Stimulated activated CD4-positive, alpha-beta T cell treated with anti-CD3 and anti-CD28 coated beads, Interleukin-15, amount 100 ng/mL, for 1 hour (primary cell): ENCODE measurements at places on chromosomes 1 and 21.
A peak's percentile ranks its signal among the peaks of the same experiment; 100 is the strongest.

DNA sequence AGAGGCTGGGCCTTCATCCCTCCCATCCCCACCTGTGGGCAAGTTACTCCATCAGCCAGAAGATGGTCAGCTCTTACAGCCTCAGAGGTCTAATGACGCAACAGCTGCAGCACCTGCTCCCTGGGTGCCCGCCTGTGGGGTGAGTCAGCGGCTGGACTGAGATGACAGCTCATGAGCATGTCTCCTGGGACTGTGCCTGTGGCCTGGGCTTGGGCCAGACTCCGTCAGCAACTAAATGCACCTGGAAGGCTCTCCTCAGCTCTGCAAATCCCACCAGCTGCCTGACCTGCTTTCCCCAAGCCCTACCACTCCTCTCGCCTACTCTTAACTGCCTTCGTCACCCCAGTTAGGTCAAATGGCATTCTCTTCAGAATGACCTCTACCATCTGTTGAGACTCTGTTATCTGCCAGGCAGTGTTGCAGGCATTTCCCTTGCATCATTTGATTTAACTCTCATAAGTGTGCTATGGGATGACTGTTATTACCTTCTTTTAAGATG lies 47.7 kb downstream of the ETS2 start:
- no peak for DNase-seq

GRCh38 chr1:160540859-160541233 lies 17.8 kb upstream of the SLAMF6 start:
- no peak for DNase-seq

GRCh38 chr1:65832296-65832695 lies 39.6 kb downstream of the PDE4B start:
- DNase-seq = no peak

DNA sequence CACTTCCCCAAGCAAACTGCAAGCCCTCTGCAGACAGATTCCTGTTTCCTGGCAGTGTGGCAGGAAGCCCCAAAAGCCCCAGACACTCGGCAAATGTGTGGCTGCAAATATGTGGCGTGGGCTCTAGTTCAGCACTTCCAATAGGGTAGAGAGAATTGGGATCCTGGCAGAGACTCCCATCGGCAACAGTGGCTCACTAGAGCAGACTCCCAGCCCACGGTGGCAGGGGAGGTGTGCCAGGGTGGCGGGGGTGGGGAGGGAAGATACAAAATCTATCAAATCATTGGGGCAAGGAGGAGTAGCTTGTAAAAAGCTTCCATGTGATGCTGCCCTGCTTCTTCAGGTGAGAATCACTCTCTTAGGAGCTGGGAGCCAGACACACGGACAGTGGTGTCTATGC lies 25.9 kb downstream of the COL16A1 start:
- no peak for DNase-seq

- DNase-seq = no peak
These were observed 93.1 kb downstream of the DMRTB1 start for GRCh38 chr1:53552146-53552861.

DNA sequence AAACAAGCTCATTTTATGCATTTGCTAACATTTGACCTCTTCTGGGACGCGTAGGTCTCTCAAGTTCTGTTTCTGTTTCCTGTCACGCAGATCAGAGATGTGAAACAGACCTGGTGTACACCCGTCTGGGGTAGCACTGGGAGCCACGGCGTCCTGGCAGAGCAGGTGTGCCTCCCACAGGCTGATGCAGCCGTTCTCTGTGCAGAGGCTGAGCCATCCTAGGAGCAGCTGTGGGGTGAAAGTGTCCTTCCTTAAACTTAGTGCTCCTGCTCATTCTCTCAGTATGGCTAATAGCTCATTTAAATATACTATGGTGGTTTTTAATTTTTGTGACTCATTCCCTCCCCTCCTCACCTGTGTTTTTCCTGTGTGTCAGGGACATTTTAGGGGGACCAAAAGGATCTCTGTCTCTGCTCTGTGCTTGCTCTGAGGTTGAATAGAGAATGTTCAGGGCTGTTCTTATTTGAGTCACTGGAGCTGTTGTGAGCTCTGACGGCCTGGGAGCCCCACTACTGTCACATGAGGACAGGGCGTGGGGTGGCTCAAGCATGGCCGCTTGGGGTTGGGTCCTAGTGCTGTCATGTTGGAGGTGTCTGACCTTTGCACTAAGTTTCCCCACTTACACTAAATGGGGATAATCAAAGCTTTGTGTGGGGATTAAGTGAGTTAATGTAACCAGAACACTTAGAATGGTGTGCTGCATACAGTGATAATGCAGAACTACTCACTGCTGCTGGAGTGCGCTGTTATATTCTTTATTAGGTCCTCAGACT lies 43.0 kb downstream of the GALNT2 start:
- DNase-seq = peak; percentile 67

DNA sequence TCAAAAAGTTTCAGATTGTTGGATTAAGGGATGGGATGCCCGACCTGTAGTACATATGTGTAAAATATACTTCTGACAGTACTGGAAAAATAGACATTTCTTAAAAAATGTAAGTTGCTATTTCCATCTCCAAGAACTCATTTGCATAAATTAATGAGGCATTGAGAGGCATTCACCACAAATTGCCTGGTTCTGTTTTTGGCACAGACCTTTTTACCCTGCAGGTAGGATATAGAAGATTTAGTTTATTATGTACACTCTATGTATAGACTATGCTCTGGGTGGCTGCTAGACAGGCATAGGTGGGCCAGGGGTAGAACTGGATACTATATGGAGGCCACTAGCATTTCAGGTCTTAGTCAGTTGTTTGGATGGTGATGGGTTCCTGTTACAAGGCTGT lies 8.0 kb downstream of the CCDC17 start:
- no peak for DNase-seq

GRCh38 chr1:97581614-97582051 lies 339.2 kb downstream of the DPYD start:
- no peak for DNase-seq

DNA sequence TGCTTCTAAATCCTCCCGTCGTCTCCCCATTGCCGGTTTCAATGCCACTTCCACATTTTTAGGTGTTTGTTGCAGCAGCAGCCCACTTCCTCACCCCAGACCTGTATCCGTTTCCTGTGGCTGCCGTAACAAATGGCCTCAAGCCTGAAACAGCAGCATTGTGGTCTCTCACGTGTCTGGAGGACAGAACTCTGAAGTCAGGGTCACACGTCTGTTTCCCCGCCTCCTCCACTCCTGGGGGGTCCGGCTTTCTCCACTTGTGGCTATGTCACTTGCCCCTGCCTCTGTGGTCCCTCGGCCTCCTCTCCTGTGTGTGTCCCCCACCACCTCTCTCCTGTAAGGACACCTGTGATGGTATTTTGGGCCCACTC lies 21.8 kb downstream of the TRPM2 start:
- DNase-seq = no peak

GRCh38 chr1:10899490-10900250 lies 103.2 kb upstream of the CASZ1 start:
- DNase-seq = no peak

GRCh38 chr1:235156265-235156664 lies 4.8 kb downstream of the RBM34 start:
- DNase-seq = no peak

DNA sequence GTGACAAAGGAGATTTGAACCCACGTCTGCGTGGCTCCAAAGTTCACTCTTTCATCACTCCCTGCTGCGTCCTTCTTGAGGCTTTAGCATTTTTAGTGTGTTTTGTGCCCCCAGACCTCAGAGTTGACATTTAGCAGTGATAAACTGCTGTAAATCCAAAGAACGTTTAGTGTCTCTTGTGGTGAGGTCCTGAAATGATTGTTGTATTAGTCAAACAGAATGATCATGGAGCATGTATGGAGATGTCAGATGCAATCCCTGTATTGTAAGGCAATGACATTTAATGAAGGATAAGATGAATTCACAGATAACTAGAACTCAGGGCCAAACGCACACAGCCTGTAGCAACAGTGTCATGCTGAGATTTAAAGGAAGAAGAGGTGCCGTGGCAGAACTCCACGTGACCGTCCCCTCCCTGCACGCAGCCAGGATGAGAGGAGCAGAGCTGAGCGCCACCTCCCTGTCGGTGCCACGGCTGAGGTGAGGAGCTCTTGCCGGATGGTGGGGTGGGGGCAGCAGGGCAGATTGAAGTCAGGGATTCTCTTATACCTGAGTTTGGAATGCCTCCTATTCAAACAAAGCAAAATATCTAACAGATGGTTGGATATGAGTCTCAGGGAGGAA lies 30.1 kb downstream of the NTPCR start:
- DNase-seq = no peak

GRCh38 chr1:204257446-204257845 lies 43.7 kb upstream of the GOLT1A start:
- no peak for DNase-seq

GRCh38 chr1:43354936-43355335 lies 3.8 kb upstream of the CDC20 start:
- DNase-seq = no peak

DNA sequence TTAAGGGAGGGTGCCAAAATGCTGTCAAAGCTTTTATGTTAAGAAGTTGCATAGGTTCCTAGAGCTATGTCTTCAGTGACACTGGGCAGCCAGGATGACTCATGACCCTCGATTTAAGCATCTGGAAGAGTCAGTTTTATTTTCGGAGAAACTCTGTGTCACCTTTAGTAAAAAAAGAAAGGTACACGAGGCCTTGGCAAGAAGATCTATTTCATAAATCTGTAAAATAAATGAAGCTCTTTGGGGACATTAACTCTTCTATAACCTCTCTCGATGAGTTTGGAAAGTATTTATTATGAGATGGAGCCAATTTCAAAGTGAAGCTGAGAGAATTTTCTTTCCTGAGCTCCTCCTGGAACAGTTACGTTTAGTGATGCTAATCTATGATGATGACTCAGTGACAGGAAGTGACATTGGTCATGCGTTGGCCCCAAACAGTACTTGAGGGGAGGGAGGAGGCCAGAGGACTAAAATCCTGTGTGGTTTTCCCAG lies 156.5 kb downstream of the HLX start:
- DNase-seq = no peak

GRCh38 chr1:247077213-247077612 lies 1.4 kb downstream of the ZNF670 start:
- no peak for DNase-seq

GRCh38 chr1:204927673-204928641 lies 57.3 kb downstream of the NFASC start:
- no peak for DNase-seq

GRCh38 chr1:31435471-31436409 lies 22.7 kb downstream of the SERINC2 start:
- DNase-seq = no peak

GRCh38 chr1:27979151-27979858 lies 19.5 kb downstream of the XKR8 start:
- no peak for DNase-seq

- DNase-seq = no peak
These were observed 754 bp upstream of the LSS start for GRCh38 chr21:46229133-46229922.

DNA sequence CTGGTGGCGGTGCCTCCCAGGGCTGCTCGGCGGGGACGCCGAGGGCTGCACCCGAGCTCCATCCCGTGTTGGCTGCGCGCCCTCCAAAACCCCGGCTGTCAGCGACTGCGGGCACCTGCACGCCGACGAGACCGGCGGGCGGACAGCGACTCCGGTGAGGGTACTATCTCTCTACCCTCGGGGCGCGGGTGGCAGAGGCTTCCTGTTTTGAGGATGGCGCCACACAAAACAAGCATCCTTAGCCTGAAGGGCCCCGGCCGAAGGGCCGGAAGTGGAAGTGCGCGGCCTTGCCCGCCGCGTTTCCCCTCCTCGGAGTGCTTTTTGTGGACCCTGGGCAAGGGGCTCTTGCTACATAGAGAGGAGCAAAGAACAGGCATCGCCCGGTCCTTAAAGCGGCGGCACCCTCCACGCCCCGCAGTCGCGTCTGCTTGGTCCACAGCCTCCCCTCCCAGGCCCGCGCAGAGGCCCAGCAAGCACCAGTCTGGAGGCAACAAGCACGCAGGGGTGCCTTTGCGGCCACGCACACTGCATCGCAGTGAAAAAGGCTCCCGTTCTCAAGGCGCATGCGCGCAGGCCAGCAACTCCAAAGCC lies 561 bp upstream of the COQ8A start:
- no peak for DNase-seq

DNA sequence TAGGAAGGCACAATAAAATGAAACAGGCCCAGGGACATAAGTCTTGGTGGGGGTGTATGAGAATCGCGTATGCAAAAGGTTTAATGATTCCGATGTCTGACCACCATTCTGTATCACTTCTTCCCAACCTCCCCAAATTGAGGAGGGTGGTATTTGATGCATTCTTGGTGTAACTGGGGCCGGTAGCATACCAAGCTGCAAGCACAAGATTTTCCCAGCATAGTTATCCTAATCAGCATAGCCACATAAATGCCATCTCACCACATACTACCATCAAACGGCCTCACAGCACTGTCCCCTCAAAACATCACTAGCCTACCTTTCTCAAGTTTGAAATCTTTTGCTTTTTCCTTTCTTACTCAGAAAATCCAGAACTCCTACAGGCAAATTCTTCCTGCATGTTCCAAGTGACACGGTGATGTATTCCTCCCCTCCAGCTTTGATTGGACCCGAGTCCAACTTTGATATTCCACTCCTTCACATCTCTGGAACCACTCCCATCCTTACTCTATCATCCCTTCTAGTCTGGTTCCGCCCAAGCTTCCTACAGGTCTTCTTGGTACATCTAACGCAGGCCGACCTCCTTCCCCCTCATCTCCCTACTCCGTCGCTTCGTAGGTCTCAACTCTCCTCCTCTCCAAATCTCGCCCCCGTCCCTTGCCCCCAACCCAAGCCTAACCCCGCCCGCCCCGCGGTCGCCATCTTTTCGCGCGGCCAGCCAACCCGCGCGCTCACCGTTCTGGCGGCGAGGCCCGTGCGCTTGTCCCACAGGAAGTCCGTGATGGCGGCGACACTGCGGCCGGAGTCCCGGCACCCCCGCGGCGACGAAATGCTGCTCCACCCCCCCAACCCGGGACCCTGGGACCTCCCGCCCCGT lies 600 bp downstream of the CLK2 start:
- no peak for DNase-seq

- no peak for DNase-seq
These were observed 244.7 kb downstream of the SIPA1L2 start for GRCh38 chr1:232385221-232385620.

DNA sequence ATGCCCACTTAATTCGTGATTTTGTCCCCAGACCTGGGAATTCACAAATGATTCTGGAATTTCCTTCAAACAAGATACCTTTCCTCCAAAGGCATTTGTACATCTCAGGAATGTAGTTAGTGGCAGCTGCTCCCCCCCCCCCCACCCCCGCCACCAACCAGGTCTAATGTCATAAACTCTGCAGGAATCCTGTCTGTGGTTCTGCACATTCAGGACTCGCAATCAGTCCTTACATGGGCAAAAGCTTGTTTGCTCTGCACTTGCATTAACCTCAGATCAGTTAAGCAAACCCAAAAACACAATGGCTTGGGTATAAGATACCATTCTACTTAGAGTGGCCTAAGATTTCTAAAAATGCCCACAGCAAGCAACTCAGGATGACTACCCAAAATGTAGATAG lies 143.8 kb downstream of the TGFB2 start:
- no peak for DNase-seq

GRCh38 chr1:82517586-82517985 lies 716.9 kb downstream of the ADGRL2 start:
- no peak for DNase-seq

GRCh38 chr1:47491341-47491753 lies 53.5 kb downstream of the FOXD2 start:
- DNase-seq = no peak

GRCh38 chr1:36802018-36802417 lies 232.3 kb downstream of the GRIK3 start:
- no peak for DNase-seq

GRCh38 chr1:2962541-2962940 lies 58.7 kb upstream of the ACTRT2 start:
- DNase-seq = no peak

- DNase-seq = no peak
These were observed 47.7 kb downstream of the BRINP3 start for GRCh38 chr1:190429932-190430331.

- DNase-seq = no peak
These were observed 47.8 kb downstream of the BRWD1 start for GRCh38 chr21:39265603-39266002.
